Right ventricle myocardium superior (tissue), 1 donor: ENCODE measurements at places on chromosomes 1 and 21. TPM values are rescaled to one million over a fixed set of nuclear protein-coding genes. Genes with fewer than 3 reads are reported as not detected.
A peak's percentile ranks its signal among the peaks of the same experiment; 100 is the strongest.

DNA sequence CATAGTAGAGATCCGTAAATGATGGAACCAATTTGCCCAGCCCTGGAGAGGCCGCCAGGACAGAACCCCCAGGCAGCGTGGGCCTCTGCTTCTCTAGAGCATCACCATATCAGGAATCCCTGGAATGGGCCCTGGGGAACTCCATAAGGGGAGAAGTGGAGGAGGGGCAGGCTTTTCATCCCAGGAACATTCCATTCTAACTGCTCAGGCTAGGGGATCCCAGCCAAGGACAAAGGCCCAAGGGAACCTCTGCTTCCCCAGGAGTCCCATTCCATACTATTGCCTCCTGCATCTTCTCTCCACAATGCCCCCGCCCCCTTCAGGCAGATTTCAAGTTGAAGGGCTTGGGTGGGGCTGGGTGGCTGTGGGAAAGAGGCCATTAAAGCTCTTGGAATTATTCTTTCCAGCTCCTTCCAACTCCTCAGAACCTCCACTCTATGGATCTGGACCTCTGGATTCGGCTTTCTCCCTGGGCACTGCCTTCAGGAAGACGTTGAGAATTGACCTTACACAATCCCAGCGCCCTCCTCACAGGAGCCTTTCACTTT is 6.0 kb downstream of the TRNP1 start:
- peak; percentile 79 for DNase-seq

GRCh38 chr1:232883992-232884661 is 66.3 kb upstream of the NTPCR start:
- DNase-seq: no peak

GRCh38 chr1:36924282-36924811 is 110.0 kb downstream of the GRIK3 start:
- DNase-seq: peak; percentile 61

GRCh38 chr1:181475580-181475979 is 7.7 kb upstream of the CACNA1E start:
- no peak for DNase-seq

DNA sequence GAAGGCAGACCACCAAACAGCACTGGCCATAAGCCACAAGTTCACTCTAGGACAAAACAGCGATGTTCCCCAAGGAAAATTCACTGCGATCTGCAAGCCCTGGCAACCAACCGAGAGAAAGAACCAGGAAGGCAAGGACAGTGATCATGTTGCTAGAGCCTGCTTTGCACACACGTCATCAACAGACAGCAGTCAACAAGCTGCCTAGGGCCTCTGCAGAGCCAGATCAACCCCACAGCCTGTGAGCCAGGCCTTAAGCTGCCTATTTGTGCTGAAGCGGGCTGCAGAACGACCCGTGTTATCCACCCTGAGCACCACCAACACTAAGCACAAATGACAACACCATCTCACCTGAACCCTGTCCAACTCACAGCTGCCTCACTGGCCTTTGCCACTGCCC is 6.2 kb upstream of the YRDC start:
- no peak for DNase-seq

GRCh38 chr1:183586455-183586854 is 3.8 kb downstream of the NCF2 start:
- no peak for DNase-seq

- DNase-seq: no peak
Observed at GRCh38 chr1:231407049-231407448, 15.0 kb downstream of the EGLN1 start.

DNA sequence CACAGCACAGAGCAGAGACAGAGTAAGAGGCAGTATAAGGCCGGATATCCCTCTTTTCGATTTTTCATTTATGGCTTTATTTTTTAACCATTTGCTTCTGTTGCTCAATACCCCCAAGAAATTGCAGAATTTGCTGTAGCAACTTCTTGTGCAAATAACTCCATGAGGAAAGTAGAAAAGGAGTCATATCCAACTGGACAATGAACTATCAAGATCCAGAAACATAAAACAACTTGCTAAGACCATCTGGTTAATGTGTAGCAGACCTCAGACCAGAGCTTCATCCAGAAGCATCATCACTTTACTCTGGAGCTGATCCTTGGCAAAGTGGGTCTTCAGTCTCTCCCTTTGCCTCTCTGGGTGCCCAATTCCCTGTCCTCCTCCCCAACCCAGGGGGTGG is 45.9 kb downstream of the ZNF697 start:
- no peak for DNase-seq

The CCDC185 gene
- not detected for total RNA-seq

- DNase-seq: no peak
Observed at GRCh38 chr1:101730559-101730958, 266.2 kb downstream of the OLFM3 start.

DNA sequence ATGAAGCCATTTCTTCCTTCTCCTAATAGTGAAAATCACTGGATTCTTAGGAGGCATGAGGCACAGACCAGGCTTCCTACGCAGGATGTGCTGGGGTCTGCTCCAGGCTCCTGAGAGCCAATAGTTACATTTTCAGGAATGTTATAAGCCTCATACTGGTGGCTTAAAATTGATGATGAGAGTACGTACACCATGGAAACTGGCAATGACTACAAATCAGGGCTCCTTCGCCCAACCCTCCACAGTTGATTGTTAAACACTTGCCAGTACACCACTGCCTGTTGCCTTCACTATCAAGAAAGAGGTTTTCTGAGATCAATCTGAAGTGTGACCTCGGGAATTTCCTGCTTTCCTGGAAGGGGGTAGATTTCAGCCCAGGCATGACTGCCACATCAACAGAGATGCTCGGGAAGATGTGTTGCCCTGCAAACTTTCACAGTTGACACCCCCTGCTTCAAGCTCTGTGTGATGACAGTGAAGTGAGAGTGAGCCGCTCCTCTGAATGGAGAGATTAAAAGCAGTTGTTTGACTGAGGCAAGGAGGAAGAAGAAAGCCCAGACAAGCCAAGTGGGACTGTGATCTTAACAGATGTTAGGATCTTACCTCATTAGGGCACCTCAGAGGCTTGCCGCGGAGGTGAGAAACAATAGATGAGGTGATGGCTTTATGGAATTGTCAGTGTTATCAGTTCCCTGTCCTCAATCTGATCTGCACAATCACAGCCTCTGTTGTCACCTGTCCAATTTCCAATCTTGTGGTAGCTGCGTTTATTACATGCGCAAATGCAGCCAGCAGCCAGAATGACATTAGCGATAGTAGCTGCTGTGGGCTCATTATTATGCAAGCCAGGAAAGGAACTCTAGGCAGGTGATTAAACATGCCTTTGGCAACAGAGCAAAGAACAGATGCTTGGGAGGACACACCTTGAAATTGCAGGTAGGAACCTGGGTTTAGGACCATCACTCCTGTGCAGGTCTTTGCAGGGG is 277.3 kb downstream of the KAZN start:
- DNase-seq: no peak

The KLHDC7A gene
- not detected for total RNA-seq

GRCh38 chr1:158008630-158009029 is 15.2 kb downstream of the KIRREL1 start:
- no peak for DNase-seq

DNA sequence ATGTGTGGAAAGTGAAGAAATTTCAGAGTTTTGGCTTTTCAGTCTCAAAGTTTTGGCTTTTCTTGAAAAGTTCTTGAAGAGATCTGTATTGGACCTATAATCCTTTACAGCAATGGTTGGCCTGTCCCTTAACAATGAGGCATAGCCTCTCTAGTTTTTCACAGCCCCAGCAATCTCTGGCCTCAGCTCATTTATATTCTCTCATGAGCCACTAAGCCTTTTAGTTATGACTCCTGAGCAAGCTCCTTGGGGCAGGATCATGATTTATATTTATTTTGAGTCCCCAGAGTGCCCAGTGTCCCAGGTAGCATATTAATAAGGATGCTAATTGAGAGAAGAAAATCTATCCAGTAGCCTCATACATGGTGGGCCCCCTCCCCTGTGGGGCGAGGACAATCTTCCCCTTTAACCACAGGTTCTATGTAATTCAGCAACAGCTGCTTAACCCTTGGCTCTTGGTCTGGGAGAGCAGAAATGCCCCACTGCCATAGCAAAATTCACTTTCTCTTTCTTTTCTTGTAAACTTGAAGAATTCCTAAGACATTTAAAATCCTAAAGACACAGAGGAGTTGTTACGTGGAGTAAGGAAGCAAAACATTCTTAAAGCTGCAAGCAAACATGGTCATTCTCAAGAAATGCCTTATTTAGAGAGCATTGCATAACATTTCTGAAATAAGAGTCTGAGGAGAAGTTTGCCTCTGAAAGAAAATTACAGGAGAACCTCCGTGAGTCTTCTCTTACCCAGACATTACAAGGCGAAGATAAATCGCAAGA is 6.3 kb downstream of the NGF start:
- DNase-seq: no peak

The CD34 gene
- total RNA-seq: 72.5 TPM
